ENCODE measurements at places on chromosomes 6 and 20.

GRCh38 chr6:29943053-29943966 is 978 bp downstream of the HLA-A start:
- DNase-seq: no peak

DNA sequence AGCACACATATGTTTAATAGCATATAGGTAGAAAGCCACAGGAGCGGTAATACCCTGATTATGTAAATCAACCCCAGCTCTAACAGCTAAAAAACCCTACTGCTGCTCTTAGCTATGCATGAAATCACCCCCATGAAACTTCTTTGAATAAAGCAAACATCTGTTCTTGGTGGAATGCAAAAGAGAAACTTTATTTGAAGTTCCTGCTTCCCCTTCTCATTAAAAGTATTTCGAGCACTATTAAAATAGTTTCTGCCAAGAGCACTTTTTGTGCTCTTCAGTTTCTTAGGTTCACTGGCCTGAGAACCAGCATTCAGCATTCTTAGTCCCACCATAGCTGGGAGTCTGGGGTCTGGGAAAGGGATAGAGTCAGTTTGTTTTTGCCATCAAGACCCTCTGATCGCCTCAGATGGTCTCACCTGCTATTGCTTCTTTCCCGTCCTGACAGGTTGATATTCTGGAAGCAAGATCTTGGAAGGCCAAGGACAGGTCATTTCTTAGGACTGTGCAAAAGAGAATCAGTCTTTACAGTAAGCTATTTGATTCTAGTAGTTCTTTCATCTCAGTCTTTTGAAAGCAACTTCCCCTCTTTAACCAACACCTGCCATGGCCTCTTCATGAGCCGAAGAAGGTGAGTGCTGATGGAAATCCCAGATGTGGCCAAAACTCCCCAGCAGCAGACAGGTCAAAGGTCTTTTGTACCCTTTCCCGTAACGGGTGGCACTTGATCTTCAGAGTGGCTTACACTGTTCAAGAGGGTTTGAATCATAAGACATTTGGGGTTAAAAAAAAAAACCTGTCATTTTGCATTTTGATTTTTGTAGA is 76.5 kb upstream of the TMEM170B start:
- no peak for DNase-seq

DNA sequence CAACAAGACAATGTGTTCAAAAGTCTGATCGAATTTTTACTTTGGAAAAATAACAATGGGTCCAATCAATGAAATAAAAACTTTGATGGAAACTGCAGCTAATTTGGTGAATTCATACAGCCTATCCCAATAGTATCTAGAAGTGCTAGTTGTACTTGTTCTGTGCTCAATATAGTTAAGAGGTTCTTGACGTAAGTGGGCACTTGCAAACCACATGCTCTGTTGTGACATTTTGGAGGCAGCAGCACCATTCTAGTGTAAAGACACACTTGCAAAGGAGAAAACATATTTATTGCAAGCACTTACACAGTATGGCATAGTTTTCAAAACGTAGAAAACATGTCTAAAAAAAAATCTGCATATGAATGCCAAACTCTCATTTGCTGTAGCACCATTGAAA is 6.7 kb upstream of the KLHL31 start:
- no peak for DNase-seq

DNA sequence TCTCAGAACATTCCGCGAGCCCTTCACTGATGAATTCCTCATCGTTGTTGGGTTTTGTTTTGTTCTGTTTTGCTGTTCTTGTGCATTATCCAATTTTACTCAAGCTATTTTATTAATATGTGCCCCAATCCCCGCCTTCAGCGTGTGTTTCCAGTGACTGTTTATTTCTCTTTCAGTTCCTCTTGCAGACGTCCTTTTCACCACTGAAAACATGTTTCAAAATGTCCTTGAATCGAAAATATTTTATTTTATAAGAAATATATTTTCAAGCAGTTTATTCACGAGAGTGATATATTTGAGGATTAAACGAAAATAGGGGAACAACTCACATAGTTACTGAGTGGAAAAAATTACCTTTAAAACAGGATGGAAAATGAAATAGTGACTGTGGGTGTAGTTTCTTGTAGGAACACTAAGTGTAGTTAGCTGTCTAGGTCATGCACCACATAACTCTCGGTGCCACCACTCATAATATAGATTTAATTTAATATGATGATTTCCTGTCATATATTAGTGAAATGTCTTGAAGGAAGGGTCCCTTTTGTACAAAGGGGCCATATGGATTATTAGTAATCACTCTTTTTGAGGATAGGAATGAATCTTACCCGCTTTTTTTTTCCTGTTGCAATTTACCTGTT is 45.3 kb upstream of the HDDC2 start:
- no peak for DNase-seq

GRCh38 chr20:34540596-34541263 is 17.8 kb upstream of the MAP1LC3A start:
- DNase-seq: no peak

DNA sequence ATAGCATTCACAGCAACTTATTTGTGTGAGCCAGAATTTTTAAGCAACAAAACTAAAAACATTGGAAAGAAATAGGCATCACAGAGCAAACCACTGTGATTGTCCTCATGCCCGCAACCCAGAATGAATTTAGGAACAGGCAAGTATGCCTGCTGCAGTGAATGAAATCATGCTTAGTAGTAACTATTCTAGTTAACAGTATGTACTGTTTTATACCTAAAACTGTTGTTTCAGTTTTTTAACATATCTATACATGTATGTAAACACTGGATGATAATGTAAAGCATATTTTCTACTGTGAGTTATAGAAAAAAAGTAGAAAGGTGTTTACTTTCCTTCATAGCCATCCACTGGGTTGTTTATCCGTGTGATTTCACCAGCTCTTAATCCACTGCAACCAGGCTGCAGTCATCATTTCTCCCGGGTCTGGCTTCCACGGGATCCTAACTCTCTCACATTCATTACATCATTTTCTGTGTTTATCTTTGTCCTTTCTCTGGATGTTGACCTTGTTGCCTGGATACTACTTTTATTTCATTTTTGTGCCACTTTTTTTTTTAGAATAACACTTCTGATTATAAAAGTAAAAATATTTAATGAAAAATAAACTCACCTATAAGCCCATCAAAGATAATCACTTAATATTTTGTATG is 3.6 kb upstream of the ARFGEF3 start:
- DNase-seq: no peak

GRCh38 chr6:83962582-83962981 is 71.0 kb upstream of the MRAP2 start:
- no peak for DNase-seq

GRCh38 chr20:10962937-10963336 is 289.1 kb upstream of the JAG1 start:
- DNase-seq: no peak

GRCh38 chr6:122614303-122614702 is 4.1 kb downstream of the PKIB start:
- no peak for DNase-seq

DNA sequence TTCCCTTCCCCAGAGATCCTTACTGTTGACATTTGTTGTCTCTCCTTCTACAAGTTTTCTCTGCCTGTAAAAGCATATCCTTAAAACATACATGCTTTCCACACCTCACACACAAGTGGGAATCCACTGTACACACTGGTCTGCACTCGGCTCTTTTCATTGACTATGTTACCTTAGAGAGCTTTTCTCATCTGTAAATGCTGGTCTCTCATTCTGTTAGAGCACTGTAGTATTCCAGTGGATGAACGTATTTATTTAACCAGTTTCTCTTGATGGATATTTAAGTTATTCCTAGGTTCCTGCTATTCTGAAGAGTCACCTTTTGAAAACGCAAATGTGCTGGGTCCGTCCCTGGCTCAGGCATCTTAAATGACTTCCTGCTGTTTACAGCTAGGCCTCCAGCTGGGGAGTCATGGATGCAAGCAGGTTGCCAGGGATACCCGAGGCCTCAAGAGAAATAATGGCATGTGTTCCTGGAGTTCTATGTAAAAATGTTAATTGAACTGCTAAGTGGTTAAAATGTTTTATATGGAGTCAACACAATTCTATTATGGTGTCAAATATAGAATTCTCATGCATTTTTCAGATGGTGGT is 61.1 kb upstream of the TGM3 start:
- DNase-seq: no peak

DNA sequence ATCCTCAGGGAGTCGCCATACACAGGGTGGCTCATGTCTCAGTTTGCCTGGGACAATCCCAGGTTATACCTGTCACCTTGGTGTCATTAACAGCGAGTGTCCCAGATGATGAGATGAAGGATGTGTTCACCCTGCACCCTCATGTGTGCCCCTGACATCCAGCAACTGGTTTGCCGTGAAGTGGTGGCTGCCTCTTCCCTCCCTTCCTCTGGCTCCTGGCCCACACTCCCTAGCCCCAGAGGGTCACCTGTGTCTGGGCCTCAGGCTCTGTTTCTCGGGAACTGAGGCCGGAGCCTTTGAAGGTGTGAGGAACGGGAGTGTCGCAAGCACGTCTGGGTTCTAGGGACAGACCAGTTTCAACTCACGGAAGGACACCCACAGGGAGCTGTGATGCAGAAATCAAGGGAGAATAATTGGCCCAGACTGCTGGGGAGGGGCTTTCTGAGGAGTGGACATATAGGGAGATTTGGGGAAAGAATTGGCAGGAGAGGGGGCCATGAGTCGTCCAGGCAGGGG is 35.8 kb upstream of the PHACTR3 start:
- DNase-seq: no peak

- DNase-seq: no peak
Observed at GRCh38 chr6:10237298-10238038, 177.4 kb downstream of the TFAP2A start.

DNA sequence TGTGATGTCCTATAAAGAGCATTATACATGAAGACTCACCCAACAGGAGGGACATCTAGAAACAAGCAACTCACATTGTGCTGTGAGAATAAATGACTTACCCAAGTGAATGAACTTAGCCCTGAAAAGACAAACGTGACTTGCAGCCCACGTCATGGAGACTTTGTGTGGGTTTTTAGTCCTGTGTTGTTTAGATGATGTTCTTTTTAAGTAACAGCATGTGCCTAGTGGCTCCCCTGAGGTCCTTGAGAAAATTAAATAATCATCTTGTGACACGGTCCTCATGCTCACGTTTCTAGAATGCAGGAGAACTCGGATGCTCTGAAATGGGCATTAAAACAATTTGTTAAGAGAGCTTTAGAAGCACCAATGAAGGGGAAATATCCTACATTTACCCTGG is 165.1 kb downstream of the SASH1 start:
- no peak for DNase-seq

- DNase-seq: no peak
Observed at GRCh38 chr6:21946298-21946783, 350.5 kb downstream of the PRL start.

DNA sequence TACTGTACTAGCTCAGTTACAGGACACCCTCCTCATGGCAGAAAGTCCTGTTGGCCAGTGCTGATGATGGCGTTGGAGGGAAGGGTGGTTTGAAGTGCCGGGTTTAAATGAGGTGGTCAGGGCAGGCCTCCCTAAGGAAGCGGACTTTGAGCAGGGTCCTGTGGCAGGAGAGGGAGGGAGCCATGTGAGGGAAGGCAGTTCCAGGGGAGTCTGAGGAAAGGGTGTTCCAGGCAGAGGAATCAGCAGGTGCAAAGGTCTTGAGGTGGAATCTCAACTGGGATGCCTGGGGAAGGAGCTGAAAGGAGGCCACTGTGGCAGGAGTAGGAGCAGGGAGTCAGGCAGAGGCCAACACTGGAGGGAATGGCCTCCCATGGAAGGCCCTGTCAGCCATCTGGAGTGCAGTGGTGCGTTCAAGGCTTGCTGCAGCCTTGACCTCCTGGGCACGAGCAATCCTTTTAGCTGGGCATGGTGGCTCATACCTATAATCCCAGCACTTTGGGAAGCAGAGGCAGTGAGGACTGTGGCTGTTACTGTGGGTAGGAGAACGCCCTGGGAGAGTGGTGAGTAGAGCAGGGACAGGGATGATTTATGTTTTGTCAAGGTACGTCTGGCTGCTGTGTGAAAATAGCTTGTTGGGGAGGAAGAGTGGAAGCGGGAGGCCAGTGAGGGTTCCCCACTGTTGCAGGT is 26.2 kb downstream of the VSTM2L start:
- no peak for DNase-seq

GRCh38 chr6:155215906-155216305 is 47.9 kb upstream of the CLDN20 start:
- no peak for DNase-seq

GRCh38 chr6:2433711-2434110 is 188.3 kb upstream of the GMDS start:
- no peak for DNase-seq

DNA sequence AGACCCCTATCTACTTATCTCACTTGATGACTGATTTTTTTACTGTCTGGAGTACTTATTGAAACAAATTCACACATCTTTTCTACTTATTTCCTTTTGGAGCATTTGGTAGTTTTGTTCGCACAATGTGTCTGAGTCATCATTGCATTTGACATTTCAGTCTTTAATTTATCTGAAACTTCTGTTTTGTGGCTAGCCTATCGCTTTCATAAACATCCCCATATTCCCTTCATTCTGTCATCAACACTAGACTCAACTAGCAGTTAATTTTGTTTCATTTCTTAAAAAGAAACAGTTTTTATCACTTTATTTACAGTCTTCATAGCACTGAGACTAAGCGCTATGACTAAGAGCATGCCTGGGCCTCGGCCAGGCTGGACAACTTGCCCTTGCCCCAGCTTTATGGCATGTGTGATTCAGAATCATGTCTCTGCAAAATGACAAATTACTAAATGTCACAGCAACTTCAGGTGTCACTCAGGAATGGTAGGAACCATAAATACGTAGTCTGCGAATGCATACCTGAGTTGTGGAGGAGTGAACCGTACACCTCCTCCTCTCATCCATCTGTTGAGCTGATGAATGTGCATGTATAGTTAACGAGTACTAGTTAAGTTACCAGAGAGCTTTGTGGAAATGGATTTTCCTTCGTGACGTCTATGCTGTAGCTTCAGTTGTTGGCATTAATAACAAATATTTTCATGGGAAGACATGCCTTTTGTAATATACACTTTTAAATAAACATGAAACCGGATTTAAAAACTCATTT is 16.2 kb downstream of the L3MBTL3 start:
- DNase-seq: no peak

DNA sequence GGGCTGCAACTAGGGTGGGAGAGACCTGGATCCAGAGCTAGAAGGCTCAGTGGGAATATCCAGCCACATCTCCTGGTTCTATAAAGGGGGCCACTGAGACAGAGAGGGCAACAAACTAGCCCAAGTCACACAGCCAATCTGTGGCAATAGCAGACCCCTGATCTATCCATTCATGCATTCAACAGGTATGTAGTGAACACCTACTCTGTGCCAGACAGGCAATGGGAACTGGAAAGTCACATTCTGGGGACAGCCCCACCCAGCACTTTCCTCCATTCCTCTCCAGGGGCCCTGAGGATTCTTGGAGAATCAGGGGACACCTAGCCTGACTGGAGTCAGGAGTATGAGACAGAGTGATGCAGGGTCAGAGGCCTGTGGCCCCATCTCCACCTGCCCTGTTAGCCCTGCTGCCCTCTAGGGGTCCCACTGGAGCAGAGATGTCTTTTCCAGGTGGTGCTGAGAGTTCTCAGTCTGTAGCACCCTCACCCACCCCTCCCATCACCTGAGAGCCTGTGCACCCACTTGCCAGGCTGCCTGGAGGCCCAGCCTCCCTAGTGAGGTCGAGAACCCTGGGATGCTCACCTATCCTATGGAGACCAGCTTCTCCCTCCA is 13.6 kb downstream of the BPIFA2 start:
- no peak for DNase-seq

GRCh38 chr6:54419885-54420284 is 111.6 kb downstream of the TINAG start:
- no peak for DNase-seq
